CD4-positive, alpha-beta T cell treated with Interleukin-21 for 1 hour (primary cell): ENCODE measurements at places on chromosomes 1 and 21.

DNA sequence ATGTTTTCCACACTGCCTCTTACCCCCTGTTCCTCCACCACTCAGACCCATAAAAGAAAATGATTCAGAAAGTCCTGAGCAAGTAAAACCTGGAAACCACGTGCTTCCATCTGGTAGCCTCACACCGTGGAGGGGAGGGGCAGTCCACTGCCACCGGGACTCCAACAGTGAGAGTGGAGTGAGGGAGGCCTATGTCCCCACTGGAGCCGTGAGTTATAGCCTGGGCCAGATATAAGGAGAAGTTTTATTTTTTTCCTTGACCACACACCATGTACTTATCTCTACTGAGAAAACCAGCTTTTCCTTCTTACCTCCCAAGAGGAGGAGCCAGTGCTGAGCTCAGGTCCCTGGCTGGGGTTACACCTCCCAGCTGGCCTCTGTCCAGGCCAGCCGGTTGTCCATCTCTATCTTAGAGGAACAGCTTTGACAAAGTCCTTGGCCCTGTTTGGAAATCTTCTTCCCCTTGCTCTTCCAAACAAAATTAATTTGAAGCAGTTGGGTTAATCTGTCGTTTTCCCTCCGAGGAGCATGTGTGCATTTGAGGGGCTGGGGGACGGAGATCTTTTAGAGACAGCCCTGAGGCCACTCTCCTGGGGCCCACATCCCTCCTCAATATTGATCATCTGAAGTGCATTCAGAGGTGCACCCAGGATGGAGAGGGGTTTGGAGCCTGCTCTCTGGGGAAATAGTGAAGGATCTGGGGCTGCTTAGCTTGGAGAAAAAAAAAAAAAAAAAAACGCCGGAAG lies 49.1 kb upstream of the SERBP1 start:
- no peak for DNase-seq

GRCh38 chr1:11207898-11208611 lies 18.9 kb downstream of the ANGPTL7 start:
- no peak for DNase-seq

- DNase-seq = no peak
These were observed 4.7 kb downstream of the CCDC190 start for GRCh38 chr1:162856260-162856659.

- no peak for DNase-seq
These were observed 40.5 kb upstream of the KCNJ6 start for GRCh38 chr21:37956772-37957171.

DNA sequence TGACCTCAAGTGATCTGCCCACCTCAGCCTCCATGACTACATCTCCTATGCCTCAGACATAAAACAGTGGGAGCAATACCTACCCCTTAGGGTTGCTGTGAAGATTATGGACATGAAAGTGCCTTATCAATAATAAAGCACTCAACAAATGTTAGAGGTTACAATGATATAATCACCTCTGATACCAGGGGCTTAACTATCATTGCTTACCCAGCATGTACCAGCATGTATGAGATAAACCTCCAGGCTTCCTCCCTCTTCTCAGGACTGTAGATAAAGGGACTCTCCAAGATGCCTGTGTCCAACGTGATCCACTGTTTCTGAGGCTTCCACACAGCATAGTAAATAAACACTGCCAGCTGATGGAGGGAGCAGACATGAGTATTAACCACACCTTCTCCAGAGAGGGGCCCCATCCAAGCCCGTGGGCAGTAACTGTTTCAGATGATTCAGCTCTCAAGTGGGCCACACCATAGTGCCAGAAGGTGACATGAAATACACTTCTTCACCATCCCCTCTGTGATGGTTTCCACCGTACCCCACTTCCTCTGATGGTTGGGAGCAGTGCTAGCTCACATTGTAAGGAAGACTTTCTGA lies 26.2 kb downstream of the RHBDL2 start:
- no peak for DNase-seq

DNA sequence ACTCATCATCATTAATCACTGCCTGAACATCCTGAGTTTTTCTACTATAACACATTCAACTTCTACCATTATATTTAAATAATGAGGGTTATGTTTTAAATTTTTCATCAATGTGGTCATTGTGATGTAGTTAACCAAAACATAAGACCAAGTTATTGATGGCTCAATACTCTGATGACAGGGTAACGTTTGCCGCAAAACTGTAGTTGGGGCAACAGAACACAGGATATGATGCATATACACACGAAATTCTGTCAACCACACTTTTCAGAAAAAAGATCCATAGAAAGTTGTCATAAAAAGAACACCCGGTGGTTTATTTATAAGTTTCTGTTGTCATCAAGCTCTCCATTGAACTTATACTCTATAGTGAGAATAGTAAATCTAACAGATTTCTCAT lies 121.7 kb upstream of the COL11A1 start:
- no peak for DNase-seq

DNA sequence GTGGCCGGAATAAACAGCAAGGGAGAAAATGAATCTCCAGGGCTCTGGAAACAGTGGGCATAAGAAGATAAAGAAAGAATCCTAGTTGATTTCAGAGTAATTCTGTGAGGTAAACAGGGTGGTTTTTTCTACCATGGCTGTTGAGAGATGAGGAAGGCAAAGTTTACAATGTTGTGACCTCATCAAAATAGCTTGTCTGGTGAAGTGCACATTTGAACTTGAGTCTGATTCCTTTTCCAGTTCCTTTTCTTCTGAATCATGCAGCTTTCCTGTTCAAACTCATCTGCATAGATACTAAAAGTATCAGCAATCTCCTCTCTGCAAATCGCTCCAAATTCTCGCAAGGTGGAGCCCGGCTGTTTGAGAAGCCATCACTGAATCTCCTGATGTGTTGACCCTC lies 161.7 kb downstream of the PLPP3 start:
- no peak for DNase-seq

DNA sequence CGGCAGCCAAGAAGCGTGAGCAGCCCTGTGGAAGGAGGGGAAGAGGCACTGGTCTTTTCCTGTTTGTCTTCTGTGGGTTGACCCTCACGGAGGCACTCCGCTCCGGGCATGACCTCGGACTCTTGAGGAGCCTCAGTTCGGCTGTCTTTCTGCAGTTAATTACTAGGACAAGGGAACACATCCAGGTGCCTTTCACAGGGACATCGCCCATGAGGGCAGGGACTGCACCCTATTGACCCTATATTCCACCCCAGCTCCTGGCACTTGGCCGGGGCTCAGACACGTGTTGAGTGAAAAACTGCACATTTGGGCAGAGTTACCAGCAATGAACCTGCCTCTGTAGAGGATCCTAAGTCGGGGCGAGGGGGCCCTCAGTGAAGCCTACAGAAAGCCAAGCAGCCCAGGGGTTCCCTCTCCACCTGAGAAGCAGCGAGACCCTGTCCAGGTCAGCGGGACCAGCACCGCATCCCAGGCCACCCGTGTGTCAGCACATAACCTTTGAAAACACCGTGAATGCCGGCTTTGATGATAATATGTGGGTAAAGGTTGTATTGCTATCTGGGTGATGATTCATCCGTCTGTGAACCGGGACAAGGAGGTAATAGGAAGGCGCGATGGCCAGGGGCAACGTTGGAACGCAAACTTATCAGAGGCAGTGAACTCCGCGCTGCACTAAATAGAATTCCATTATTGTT lies 161.4 kb upstream of the ARHGEF16 start:
- DNase-seq = no peak

GRCh38 chr1:48208251-48208650 lies 14.3 kb upstream of the SLC5A9 start:
- no peak for DNase-seq

GRCh38 chr1:30299393-30299792 lies 424.0 kb downstream of the MATN1 start:
- DNase-seq = no peak

DNA sequence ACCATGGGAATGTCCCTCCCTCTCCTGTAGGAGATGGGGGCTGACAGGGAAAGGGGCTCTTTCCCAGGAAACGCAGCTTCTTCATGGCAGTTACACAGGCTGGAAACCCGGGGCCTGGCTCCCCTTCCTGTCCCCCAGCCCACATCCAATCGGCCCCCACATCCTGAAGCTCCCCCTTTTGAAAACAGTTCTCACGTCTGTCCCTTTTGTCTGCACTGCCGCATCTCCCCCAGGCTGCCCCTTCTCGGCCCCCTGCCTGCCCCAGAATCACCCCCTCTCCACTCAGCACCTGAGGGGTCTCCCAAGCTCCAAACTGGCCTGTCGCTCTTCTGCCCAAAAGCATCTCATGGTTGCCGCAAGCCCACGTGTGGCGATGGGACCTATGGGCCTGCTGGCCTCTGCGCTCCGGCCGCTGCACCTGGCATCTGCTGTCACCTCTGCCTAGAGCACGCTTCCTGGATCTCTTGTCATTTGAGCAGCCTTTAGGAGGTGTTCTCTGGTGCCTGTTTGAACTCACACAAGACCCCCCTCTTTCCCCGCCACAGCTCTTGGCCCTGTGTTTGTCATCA lies 867 bp downstream of the SLC1A7 start:
- DNase-seq = no peak

DNA sequence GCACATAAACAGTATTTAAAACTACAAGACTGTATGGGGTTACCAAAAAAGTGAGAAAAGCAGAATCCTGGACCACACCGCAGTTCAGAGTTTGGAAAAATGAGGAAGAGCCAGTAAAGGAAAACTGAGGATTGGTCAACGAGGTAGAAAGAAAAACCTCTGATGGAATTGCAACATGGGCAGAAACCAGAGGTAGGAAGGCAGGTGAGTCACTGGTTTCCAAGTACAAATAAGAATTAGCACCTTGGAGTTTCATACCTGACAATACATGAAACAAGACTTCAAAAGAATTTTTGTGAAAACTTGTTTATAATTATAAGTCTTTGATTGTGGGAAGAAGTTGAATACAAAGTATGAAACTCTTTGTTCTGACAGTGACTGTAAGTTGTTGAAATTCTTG lies 533.7 kb upstream of the DAB1 start:
- DNase-seq = no peak

DNA sequence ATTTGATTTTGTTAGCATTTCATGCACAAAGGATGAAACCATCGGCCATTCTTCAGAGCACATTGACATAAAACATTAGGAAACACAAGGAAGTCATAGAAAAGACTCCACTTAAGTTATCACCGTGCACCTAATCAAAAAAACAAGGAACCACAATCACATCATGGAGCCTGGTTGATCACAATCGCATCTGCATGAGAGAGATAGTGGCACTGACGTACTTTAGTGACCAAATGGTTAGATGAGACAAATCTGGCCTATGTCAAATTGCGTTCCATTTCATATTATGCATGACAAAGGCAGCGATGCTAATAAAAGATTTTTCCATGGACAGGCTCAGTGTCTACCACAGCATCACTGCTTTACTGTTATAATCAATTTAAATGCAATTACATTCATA lies 571.8 kb upstream of the ADGRL2 start:
- DNase-seq = no peak

DNA sequence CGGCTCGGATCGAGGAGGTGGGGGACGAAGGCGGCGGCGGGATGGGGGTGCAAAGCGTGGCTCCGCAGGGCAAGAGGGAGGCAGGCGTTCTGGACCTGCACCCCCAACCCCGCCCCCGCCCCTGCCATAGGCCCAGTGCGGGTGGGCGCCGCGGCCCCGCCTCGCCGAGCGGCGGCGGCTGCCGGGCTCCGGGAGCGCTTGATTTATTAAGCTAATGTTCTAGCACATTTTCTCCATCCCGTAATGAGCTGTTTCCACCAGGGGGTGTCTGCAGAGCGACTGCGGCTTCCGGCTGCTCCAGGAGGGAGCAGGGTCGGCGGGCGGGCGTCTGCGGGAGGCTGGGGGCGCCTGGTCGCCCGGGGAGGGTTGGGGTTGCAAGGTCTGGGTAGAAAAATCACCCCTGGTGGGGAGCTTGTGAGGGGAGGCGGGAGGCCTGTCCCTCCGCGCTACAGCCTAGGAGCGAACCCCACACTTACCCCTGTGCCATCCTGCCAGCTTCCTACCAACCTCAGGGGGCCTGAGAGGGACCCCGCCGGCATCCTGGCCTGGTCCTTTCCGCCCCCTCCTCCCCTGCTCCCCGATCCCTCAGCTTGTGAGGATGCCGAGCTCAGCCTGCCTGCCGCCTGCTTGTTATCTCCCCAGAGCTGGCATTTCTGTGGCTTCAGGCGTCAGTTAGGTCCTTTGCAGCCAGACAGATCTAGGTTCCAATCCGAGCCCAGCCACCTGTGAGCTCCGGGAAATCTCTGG lies 48.5 kb upstream of the ACOT11 start:
- DNase-seq = peak; percentile 45

GRCh38 chr1:212129781-212130180 lies 94.2 kb downstream of the DTL start:
- DNase-seq = no peak

GRCh38 chr1:24846671-24847070 lies 83.4 kb downstream of the RUNX3 start:
- DNase-seq = no peak

DNA sequence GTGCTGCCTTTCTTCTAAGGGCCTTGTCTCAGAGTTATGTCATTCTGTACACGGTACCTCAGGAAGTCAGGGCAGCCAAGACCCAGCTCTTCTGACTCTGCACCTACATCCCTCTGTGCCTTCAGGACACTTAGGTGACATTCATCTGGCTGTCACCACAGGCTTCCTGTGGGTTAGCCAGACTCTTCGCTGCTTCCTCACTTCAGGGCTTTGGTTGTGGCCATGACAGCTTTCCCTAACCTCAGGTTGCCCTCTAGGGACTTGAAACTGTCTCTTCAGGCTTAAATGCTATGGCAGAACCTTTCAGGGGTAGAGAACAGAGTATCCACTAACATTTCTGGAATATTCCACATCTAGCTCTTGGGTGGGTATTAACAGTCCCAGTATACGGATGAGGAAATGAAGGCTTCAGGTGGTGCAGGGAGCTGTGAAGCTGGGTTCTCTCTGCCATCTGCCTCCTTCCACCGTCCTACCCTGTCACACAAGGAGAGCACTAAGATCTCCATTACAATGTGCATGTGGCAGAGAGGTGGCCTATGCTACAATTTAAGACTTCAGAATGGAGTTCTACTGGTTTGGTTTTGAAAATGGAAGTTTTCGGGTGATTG lies 9.9 kb downstream of the TSSK3 start:
- DNase-seq = peak; percentile 82

- DNase-seq = no peak
These were observed 16.5 kb upstream of the SLC25A34 start for GRCh38 chr1:15719381-15720120.

DNA sequence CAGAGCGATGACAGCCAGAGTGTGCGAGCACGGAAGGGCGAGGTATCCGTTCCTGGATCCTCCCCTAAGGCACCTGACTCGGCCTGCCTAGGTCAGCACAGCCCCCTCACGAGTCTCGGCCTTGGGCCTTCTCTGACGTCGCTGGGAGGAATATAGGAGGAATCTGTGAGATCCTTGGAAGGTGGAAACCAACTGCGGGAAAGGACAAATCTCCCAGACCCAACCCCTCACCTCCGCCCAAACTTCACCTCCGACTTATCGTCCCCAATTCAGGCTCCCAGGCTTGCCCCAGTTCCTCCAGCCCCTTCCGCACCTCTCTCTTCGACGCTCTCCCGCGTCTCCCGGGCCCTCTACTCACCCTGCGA lies 494 bp downstream of the APH1A start:
- peak; percentile 65 for DNase-seq

DNA sequence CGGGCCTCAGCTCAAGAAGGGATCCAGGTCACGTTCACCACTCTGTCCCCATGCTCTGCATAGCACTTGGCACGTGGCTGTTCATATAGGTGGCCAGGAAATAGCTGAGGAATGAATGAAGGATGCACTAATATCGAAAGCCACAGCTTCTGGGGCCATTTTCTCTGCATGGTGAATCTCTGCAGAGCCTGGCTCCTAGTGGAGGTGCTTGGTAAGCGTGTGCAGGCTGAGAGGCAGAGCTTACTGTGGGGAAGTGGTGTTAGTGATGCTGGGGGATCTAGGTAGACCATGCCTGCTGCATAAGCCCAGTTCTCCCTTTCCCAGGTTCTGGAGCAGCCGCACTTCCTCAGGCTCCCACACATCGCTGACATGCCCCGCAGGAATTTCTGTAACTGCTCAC lies 8.3 kb downstream of the CSRP1 start:
- no peak for DNase-seq
